GM12892 (cell line): ENCODE measurements at places on chromosomes 13 and 19.

GRCh38 chr13:99665711-99666110, 164.4 kb downstream of the TM9SF2 start:
- DNase-seq: no peak

GRCh38 chr19:41707502-41707812, 969 bp upstream of the CEACAM5 start:
- DNase-seq: no peak

- DNase-seq: no peak
These were observed 10.1 kb downstream of the KCNN1 start for GRCh38 chr19:17977021-17977420.

DNA sequence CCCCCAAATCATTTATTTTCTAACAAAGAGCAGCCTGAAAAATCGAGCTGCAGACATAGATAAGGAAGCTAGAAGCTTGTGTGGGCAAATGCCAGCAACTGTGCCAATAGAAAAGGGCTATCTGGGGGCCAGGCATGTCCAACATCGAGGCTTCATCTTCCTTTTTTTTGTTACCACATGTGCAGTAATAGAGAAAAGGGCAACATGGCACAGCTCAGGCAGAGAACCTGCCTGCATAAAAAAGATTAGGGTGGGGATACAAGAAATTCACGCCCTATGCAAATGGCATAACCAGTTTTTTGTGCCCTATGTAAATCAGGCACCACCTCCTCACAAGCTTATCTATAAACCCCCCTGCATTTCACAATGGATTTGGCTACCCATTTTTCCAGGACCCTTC, 60.4 kb upstream of the ABCC4 start:
- no peak for DNase-seq

DNA sequence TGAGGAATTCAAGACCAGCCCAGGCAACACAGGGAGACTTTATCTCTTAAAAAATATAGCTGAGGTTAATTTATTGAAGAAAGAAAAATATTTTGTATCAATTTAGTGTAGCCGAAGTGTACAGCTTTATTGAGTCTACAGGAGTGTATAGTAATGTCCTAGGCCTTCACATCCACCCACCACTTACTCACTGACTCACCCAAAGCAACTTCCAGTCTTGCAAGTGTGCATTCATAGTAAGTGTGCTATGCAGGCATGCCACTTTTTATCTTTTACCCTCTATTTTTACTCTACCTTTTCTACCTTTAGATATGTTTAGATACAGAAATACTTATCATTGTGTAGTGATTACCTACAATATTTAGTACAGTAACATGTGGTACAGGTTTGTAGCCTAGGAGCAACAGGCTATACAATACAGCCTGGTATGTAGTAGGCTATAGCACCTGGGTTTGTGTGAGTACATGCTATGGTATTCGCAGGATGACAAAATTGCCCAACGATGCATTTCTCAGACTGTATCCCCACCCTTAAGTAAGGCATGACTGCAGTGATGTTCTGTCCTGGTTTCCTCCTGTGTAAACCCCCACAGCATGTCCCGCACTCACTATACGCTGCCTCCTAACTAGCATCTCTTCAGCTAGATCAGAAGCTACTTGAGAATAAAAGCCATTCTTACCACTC, 15.3 kb upstream of the ATP12A start:
- DNase-seq: no peak

- no peak for DNase-seq
These were observed 1.6 kb downstream of the ESD start for GRCh38 chr13:46795321-46795720.

DNA sequence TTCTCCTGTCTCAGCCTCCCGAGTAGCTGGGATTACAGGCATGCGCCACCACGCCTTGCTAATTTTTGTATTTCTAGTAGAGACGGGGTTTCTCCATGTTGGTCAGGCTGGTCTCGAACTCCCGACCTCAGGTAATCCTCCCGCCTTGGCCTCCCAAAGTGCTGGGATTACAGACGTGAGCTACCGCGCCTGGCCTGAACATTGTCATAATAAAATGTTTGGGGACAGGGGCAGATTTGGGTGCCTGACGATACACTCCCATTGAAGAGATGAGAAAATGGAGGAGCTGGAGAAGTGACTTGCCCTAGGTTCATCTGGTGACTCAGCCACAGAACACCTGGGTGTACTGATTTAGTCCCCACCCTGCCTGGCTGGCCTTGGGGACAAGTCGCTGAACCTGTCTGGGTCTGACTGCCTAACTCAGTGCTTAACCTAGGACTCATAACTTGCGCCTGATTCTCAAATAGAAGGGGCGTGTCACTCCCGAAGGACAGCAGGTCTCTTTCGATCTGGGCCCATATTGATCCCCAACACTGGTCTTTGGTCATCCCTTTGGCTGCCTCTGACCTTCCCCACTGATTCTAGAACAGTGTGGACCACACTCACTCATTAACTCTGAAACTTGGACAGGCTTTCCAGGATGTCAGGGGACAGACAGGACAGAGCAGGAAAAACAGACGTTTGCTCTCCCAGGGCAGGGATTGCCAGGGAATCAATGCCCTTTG, 7.6 kb upstream of the BICRA start:
- no peak for DNase-seq
